ENCODE measurements at places on chromosomes 13 and 19.

GRCh38 chr19:1062387-1063029, 4.5 kb upstream of the ARHGAP45 start:
- DNase-seq, result no peak

- DNase-seq, result no peak
These were observed 20.1 kb upstream of the MRI1 start for GRCh38 chr19:13744174-13744573.

DNA sequence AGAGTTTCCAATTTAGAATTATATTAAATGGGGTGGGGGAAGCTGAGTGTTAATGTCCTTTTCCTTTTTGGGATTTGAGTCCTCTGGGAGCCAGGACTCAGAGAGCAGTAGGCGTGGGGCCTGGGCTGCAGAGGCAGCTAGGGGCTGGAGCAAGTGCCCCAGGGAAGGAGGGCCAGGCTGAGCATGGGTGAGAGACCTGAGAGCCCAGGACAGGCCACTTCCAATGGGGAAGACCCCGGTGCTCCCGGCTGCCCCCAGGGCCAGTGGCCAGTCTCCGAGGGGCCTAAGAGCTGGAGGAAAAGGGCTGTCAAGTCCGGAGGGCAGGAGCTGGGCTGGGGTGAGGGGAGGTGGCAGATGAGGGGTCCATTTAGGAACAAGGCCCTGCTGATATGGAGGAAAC, 371.5 kb downstream of the ZNF536 start:
- no peak for DNase-seq

GRCh38 chr13:22055259-22055658, 384.4 kb downstream of the FGF9 start:
- no peak for DNase-seq

- DNase-seq, result no peak
These were observed 312.0 kb downstream of the ATP8A2 start for GRCh38 chr13:25683662-25684370.

DNA sequence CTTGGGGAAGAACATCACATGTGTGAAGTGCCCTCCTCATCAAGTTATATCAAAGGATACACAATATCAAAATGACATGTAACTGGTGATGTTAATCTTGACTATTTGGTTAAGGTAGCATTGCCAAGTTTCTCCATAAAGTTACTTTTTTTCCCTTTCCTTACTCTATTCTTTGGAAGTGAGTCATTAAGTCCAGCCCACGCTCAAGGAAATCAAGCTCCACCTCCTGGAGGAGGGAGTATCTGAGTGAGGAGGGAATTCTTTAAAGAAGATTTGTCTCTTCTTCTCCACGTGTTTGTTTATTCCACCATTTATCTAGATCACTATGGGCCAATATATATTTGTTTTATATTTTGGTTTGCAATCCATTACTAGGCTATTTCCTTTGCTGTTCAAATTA, 33.6 kb upstream of the FNDC3A start:
- DNase-seq, result no peak

DNA sequence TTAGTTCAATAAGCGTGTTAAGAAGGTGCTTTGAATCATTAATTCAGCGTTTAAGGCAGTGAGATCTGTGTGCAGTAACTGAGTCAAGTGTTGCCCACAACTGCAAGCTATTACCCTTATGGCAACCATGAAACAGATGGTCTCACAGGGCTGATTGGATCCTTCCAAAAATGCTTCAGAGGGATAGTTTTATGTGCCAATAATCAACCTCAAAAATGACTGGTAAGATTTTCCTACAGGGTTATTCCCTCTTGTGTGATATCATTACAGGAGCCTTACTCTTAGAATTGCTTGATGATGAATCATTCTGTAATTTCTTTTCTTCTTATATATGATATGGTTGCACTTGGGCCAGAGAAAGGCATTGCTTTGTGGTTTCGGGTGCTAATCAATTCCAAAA, 1299.2 kb upstream of the ATXN8OS start:
- DNase-seq, result no peak

GRCh38 chr13:104691767-104692467, 1625.7 kb upstream of the SLC10A2 start:
- DNase-seq, result no peak

DNA sequence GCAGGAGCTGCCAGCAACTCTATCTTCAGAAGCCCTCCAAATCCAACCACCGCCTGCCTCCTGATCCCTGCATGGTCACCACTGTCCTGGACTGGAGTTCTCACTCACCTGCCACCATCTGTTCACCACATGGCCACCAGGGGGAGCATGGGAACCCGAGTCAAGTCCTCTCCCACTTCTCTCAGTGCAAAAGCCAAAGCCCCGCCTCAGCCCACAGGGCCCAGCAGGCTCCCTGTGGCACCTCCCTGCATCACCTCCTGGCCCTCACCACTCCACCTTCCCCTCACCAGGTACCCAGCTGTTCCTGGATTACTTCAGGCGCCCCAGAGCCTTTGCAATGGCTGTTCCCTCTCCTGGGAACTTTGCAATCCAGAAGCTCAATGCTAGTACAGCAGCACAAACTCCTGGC, 5.3 kb downstream of the DHPS start:
- peak; percentile 90 for DNase-seq

GRCh38 chr19:13037731-13038130, 42.5 kb downstream of the NFIX start:
- no peak for DNase-seq

DNA sequence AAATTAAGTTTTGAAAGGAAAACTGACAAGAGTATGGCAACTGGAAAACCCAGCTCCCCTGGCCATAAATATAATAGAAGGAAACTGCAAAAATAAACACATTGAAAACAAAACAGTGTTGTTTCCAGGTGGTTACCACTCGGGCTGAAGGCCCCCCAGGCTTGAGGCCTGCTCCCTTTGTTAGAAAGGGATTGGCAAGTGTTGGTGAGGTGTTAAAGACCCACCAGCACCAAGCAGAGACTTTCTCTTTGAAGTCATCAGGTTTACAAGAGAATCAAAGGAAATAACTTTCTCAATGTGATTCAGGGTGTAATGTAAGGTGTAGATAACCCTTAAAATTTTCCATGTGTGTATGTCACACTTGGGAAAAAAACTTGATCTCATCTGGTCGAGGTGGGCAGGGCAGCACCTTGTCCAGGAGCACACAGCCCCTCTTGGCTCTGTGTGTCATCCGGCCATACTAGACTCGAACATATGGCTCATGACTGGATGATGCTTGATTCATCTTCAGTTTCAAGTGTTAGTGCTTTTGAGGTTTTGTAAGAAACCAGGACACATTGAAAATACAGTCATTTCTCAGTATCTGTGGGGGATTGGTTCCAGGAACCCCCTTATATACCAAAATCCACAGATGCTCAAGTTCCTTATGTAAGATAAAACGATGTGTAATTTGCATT, 7.8 kb downstream of the ACTN4 start:
- peak; percentile 64 for DNase-seq

GRCh38 chr19:32289566-32290210, 55.7 kb upstream of the ZNF507 start:
- no peak for DNase-seq

DNA sequence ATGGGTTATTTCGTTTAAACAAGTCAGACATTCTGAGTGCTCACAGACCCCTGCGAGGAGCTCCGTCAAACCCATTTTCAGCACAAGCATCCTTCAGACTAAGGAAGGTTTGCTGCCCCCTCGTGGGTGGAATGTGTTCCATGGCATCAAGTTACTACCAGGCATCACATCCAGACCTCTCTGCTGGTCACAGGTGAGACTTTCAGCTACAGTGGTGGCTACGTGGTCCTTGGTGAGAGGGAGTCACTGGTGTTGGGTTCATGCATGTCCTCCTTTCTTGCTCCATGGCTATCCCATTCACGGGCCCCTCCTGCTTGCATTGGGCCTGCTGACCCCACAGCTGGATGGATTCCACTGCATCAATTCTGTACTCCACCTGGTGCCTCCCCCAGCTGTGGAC, 9.1 kb upstream of the LILRB5 start:
- DNase-seq, result peak; percentile 84

DNA sequence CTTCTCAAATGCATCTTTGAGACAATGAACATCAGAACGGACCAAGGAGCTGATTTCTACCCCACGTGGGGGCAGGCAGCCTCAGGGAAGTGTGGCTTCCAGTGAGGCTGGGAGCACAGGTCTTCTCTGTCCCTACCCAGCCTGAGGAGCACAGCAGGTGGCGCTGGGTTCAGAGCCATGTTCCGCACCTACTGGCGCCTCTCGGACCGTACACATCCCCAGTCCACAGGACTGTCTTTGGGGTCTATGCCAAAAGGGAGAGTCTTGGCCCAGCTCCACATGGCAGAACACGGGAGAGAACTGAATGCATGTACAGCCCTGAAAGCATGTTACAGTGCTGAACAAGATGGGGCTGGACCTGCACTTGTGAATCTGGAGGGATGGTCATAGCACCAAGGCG, 22.6 kb downstream of the SUGP1 start:
- no peak for DNase-seq

GRCh38 chr19:54551950-54552912, 21.4 kb upstream of the LILRA2 start:
- no peak for DNase-seq

- DNase-seq, result no peak
These were observed 2.9 kb downstream of the IGFL1 start for GRCh38 chr19:46232468-46232867.

- peak; percentile 70 for DNase-seq
These were observed 33.3 kb upstream of the SPATA13 start for GRCh38 chr13:24127116-24127631.

DNA sequence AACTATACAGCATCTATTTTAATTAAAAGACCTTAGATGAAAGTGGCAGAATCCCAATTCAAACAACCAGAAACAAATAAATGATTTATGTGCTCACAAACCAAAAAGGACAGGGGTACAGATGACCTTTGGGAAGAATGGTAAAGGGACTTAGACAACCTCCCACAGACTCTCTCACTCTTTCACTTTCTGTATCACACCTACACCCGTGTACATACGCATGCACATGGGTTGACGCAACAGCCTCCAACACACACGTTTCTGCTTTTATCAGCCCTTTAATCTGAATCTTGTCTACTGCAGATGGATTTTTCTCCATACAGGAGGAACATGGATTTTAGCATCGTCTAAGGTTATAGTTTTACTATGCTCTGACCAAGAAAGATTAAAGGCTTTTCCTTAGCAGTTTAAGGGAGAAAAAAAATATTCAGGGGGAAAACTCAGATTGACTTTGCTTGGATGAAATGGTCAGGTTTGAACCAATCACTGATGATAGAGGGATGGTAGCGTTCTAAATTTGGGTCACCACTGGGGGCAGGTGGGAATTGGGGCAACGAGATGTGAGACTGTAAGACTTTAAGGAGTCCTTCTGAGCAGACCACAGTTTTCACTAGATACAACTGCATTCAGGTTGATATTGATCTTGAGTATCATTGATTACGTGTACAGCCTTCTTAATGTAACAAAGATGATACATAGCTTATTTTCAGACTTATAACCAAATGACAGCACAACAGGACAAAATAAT, 166.1 kb downstream of the ITGBL1 start:
- peak; percentile 42 for DNase-seq

DNA sequence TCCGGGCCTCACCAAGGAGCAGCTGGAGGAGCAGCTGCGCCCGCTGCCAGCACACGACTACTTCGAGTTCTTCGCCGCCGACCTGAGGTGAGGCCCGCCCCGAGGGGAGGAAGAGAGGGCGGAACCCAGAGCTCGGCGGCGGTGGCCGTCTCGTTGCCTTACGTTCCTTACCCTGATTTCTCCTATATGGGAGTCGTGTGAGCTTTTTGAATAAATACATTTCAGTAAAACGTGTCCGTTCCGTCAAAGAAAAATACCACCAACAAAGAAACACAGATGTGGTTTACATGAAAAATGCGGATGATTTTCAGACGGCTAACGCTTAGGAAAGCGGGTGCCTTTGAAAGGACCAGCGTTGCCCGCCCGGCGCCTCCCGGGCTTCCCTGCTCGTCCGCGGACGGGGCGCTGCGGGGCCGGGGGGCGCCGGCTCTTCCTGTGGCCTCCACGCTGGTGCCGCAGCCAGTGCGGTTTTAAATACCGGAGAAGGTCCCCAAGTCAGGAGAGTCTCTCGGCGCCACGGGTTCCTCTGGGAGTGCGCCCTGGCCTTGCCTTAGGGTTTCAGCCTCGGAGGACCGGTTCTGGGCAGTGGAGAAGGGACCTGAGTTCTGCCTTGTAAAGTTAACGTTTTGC, 755 bp downstream of the UPF3A start:
- peak; percentile 47 for DNase-seq

DNA sequence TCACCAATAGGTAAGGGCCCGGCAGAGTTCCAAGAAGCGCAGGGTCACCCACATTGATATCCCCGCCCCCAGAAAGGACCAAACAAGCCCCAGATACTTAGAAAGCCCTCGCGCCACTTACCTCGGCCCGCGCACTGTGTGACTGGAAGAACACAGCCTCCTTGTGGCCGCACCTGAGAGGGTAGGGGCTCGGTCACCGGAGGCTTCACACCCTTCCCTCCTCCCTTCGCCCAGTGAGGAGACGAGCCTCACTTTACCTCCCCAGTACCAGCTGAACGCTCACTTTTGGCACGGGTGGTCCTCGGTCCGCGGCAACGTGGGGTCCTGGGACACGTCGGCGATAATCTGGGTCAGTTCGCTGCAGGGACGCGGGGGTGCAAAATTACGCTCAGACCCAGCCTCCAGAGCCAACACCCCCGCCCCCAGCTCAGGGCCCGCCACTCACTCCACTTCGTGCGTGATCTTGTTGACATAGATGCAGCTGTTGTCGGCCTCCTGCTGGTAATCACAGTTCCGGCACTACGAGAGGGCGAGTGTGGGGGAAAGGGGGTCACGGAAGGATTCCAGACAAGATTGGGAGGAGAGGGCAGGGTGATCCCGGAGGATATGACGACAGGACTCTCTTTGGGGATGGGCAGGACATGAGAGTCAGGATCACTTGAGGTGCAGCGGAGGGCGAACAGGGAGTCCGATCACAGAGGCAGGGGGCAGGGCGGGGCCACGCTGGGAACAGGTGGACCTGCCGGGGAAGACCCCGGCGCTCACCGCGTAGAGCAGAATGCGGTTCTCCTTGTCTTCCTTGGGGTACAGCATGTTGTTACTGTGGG, 568 bp downstream of the POLR2I start:
- peak; percentile 47 for DNase-seq

DNA sequence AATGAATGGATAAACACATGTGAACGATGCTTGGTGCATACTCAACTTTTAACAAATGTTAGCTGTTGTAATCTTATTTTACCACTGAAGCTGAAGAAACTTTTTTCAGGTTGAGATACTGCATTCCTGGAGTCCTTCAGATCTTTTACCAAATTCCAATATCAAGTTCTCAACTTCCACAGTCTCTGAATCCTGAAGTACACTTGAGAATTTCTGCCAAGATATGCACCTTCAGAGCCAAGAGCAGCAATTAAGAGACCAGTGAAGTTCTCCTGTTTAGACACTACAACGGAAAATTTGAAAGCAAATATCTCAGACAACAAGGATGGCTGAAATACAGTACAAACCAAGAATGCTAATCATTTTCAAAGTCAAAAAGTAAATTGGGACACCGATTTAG, 84.6 kb upstream of the MTIF3 start:
- no peak for DNase-seq

GRCh38 chr13:31014456-31014855, 82.0 kb downstream of the TEX26 start:
- DNase-seq, result no peak

- peak; percentile 50 for DNase-seq
These were observed 4.2 kb downstream of the ADGRE5 start for GRCh38 chr19:14385492-14385891.
